ENCODE measurements at places on chromosomes 3 and 15.

DNA sequence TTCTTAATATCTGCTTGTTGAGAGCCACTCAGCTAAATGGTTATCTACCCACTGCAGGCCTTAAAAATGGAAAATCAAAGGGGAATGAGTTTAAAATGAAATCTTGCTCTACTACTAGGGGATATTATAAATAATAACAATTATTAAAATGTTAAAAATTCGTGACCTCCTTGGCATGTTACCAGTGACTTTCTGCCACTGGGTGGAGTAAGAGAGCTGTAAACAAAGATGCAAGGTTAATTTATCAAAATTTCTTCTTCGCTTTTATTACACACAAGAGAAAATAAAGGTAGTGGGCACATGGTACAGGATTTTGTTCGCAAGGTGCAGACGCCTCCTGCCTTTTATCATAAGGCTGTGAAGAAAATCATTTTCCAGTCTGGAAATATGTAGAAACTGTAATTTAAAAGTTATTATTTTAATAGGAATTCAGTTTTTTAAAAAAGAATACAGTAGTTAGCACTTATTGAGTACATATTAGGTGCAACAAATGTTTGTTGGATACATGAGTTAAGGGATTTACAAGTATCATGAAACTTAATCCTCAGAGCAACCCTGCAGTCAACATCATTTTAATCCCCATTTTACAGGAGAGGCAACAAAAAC is 272.6 kb downstream of the SUCLG2 start:
- DNase-seq: no peak

DNA sequence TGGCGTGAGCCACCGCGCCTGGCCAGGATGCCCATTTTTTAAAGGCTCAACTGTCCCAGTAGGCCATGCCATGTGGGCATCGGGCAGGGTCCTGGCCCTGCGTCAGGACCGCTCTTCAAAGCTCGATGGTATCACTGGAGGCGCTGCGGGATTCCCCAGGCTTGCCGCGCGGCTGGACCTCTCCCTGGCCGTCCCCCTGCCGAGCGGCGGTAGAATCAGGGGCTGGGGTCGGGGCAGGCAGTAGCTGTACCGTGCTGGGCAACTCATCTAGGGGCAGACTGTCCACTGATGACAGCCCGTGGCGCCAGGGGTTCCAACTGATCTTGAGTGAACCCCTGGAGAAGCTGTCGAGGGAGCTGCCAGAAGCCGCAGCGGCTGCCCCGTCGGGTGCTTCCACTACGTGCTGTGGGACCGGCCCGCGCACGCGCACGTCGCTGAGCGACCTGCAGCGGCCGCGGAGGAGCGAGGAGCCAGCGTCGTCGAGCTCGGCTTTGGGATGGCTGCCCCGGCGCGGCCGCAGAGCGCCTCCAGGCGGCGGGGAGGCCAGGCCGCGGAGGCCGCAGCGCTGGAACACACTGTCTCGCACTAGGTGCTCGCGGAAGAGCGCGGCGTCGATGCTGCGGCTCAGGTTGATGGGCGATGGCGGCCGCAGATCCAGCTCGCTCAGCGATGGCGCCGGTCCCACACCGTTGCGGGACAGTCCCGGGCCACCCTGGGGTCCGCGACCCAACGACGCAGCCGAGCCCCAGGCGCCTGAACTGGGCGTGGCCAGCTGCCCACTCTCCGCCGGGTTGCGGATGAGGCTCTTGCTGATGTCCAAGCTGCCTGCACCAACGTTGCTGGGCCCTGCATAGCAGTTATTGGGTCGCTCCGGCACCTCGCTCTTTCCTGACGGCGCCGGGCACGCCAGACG is 5.8 kb downstream of the PRRT3 start:
- DNase-seq: peak; percentile 72

GRCh38 chr3:20064387-20064786 is 24.1 kb downstream of the KAT2B start:
- DNase-seq: no peak

GRCh38 chr3:53402326-53402725 is 55.0 kb upstream of the DCP1A start:
- no peak for DNase-seq

GRCh38 chr3:122247087-122247824 is 63.8 kb downstream of the CASR start:
- no peak for DNase-seq

- no peak for DNase-seq
Observed at GRCh38 chr3:149042789-149043386, 43.4 kb downstream of the HLTF start.

DNA sequence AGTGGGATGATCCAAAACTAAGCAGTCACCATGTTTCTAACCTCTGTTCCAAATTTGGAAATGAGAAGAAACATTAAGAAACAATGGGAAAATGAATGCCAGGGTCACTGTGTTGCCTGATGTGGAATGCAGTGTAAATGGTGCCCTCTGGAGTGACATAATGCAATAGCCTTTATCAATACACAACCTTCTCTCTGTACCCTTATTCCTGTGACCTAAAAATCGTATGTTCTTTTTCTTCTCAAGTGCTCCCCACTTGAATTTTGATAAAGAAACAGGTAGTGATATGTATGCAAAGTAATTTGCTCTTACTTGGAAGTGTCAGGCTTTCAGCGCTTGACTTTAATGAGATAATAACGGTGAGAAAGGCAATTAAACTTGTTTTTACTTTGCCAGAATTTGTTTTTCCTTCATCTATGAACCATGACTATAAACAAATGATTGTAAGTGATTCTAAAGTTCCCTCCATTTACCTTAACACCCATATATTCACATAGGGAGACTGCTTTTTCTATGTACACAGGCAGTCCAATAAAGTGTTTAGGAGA is 145.8 kb upstream of the THRB start:
- no peak for DNase-seq

- no peak for DNase-seq
Observed at GRCh38 chr3:89571707-89572106, 464.3 kb downstream of the EPHA3 start.

Data from stimulated activated CD4-positive, alpha-beta T cell treated with anti-CD3 and anti-CD28 coated beads, Interleukin-12 subunit alpha, Interleukin-12 subunit beta, amount 100 ng/mL, for 4 hours (primary cell).